ENCODE measurements at places on chromosomes 1 and 21.

DNA sequence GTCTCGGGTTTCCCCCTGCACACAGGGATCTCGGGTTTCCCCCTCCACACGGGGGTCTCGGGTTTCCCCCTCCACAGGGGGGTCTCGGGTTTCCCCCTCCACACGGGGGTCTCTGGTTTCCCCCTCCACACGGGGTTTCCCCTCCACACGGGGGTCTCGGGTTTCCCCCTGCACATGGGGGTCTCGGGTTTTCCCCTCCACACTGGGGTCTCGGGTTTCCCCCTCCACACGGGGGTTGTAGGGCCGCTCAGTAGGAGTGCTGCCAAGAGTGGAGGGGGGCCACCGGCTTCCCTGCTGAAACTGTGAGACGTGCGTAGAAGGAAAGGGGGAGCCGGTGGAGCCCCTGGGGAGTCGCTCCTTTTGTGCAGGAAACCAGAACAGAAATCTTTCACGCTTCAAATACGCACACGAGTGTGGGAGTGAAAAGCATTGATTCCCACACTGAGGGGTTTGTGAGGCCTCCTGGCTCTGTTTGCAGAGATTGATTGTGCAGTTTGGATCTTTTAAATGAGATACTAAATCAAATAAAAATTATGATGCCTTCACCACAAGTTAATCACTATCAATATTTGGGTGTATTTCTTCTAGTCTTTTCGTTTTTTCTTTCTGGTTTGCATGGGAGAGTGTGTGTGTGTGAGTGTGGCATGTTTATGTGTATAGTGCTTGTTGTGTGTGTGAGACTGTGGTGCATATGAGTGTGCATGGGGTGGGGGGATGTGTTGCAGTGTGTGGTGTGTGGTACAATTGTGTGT, 54.3 kb upstream of the TRAPPC10 start:
- no peak for DNase-seq

GRCh38 chr1:206779638-206780037, 7.3 kb upstream of the IL10 start:
- no peak for DNase-seq

DNA sequence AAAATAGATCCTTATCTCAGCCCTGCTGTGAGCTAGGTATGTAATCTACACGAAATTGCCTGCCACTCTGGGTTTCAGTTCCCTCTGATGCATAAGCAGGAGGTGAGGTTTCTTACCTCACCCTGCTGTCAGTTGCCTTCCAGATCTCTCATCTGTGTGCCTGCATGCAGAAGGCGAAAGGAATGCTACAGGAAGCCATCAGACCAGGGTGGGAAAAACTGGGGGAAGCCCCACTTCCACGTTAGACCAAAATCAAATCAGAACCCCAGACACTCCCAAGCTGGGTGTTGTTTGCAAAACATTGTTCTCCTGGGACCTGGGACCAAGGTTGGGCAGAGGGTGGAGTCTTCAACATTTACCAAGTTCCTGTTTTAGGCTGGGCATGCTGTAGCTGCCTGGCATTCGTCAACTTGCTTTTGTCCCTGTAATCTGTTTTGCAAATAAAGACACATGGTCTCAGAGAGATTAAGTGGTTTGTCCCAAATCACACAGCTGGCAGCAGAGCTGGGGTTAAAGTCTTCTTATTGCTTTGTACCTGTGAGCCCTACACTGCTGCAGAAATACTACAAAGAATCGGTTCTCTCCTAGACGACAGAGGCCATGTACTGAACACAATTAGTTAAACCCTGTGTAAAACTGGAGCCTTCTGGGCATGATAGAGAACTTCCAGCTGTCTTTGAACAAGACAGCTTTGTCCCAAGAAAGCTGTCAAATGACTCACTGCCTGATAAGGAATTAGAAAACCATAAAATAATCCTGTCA, 389.7 kb upstream of the RUNX1 start:
- no peak for DNase-seq

- no peak for DNase-seq
Measured at GRCh38 chr1:199931666-199932377, 95.7 kb upstream of the NR5A2 start.

- DNase-seq = no peak
Measured at GRCh38 chr1:109503935-109504334, 5.6 kb downstream of the AMIGO1 start.

- no peak for DNase-seq
Measured at GRCh38 chr1:184028854-184029623, 8.5 kb downstream of the COLGALT2 start.

DNA sequence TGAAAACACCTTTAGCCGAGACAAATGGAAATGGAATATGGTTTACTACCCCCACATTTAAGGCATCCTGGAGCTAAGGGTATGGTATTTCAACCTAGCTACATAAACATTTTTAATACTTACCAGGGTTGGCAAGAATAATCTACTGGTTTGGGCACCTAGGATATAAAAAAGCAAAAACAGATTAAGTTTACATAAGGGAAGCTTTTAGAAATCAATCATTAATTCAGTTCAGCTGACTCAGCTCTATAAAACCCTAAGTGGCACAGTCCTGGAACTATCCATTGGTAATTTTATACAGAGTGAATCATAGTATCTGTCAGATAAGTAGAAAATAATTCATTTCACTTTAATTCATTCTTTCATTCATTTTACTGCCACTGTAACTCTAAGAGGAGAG, 355.2 kb downstream of the VAV3 start:
- no peak for DNase-seq

GRCh38 chr1:67339623-67340343, 32.1 kb downstream of the IL12RB2 start:
- DNase-seq = no peak

DNA sequence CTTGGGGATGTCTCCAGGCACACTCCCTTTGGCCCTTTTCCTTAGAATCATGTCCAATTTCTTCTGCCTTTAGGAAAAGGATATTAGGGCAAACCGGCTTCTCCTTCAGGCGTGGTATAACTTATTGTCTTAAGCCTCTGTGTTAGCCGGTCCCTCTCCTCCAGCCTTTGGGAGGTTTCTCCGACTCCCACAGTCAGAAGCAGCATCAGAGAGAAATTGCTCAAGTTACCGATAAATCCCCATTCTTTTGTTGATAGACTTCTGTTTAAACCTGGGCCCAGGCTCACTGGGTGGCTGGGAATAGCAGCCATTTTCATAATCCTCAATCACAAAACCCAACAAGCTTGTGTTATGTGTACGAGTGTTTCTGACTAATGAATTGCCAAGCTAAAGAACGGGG, 85.4 kb upstream of the KAZN start:
- DNase-seq = no peak

DNA sequence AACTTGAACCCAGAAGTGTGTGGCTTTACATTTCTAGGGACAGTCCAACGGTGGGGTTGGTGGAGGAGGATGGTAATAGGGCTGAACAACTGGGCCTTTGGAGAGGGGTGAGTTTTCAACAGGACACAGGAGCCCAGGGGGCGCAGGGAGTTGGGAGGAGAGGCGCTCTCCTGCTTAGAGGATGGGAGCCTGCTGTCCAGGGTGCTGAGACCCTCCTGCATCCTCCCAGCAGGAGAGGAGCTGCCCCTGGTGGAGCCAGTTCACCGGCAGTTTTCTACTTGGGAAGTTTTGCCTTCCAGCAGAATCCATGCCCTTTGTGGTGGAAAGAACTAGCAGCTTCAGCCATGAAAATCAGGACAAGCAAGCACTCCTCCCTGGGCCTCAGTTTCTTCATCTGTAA, 8.6 kb downstream of the KCNC4 start:
- DNase-seq = no peak

DNA sequence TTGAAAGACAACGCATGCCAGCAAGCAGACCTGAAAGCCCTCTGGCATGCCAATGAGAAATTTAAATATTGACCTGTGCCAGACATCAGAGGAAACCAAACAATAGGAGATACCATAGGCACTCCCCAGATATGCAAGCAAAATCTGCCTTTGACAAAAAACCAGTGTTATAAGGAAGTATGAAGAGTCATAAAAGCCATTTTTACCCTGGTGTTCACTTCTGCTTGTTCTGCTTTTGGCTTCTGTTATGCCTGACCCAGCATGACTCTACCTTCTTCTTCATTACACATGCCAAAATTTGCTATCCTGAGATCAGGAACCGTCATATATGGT, 26.4 kb downstream of the NPHS2 start:
- DNase-seq = no peak

GRCh38 chr1:236604905-236605806, 840 bp upstream of the HEATR1 start:
- no peak for DNase-seq

DNA sequence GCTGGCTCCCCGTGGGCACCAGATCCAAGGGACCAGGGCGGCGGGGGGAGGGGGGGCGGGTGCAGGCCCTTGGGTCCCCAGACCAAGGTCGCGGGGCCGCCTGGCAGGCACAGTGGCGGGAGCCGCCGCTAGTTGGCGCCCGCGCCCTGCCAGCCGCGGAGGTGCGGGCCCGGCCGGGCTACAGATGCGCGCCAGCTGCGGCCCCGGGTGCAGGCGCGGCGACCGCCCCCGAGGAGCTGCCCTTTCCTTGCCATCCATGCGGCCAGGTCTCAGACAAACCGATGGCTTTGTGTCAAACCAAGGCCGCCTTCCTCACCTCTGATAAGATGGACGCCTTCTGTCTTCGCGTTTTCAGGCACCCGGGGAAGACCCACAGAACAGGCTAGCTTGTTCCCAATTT, 2.2 kb upstream of the RUNX3 start:
- no peak for DNase-seq

Data from NCI-H1694 (cell line).